ENCODE measurements at places on chromosomes 5 and 9.

DNA sequence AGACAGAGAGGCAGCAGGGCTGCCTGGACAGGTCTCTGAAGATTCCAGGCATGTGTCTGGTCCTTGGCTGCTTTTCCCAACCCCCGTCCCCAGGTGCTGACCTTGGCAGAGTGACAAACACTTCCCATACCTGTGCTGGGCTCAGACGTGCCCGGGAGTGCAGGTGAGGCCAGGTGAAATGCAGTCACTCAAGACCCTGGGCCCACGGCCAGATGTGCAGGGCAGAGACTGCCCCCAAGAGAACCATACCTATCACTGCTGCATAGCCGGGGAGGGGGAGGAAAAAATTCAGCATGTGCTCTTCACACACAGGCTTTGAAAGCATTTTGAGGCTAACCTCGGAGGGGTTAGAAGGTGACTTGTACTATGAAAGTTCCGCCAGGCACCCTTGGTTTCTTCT, 22.6 kb downstream of the CCNJL start:
- DNase-seq, result peak; percentile 35

- DNase-seq, result no peak
Measured at GRCh38 chr5:11268891-11269290, 507.9 kb upstream of the DAP start.

DNA sequence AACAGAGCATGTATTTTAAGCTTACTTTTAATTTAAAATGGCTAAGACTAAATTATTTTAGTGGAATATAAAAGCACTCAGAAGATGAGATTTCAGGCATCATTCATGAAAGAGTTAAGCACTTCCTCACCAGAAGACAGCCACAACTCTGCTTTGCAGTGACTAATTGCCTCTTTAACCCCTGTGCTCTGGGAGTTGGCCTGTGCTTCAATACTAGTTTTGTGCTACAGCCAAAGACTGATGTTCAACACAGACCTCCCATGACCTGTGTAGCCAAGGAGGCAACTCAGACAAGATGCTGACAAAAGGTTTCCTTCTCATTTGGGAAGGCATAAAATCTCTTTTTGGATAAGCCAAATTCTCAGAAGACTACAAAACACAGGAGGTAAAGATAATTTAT, 353.5 kb downstream of the FBXL17 start:
- DNase-seq, result peak; percentile 28

DNA sequence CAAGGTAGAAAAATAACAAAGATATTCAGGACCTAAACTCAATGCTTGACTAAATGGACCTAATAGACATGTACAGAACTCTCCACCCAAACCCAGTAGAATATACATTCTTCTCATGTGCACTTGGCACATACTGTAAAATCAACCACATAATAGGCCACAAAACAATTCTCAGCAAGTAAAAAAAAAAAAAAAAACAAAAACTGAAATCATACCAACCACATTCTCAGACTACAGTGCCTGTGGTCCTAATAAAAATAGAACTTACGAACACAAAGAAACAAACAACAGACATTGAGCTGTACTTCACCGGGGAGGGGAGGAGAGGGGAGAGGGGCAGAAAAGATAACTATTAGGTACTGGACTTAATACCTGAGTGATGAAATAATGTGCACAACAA, 114.1 kb upstream of the CD180 start:
- DNase-seq, result no peak

DNA sequence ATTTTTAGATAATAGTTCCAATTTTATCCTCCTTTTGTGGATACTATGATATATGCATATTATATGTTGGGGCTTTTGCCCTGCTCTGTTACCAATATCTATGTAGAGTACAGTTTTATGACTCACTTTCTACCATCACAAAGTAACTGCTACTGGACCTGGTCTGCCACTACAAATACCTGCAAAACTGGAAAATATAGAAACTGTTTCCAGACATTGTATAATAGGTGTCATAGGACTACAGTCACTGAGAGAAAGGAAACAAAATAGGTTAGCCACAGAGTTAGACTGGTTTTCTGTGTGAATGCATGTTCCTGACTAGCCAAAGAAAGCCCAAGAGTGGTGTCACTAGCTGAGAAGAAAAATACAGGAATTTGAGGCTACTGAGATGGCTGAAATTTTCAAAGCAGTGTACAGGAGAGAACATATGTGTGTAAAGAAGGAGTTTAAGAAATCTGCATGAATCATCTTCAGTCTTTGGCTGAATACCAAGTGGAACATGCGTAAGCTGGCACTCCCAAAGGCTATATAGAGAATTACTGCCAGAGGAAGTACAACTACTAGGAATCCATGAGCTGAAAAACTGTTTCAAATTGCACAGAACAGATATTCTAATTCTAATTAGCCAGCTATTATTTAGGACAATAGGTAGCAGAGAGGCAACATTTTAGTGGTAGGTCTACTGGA, 29.0 kb upstream of the FAM174A start:
- DNase-seq, result no peak

GRCh38 chr5:112109331-112110007, 309.6 kb downstream of the EPB41L4A start:
- peak; percentile 56 for DNase-seq

DNA sequence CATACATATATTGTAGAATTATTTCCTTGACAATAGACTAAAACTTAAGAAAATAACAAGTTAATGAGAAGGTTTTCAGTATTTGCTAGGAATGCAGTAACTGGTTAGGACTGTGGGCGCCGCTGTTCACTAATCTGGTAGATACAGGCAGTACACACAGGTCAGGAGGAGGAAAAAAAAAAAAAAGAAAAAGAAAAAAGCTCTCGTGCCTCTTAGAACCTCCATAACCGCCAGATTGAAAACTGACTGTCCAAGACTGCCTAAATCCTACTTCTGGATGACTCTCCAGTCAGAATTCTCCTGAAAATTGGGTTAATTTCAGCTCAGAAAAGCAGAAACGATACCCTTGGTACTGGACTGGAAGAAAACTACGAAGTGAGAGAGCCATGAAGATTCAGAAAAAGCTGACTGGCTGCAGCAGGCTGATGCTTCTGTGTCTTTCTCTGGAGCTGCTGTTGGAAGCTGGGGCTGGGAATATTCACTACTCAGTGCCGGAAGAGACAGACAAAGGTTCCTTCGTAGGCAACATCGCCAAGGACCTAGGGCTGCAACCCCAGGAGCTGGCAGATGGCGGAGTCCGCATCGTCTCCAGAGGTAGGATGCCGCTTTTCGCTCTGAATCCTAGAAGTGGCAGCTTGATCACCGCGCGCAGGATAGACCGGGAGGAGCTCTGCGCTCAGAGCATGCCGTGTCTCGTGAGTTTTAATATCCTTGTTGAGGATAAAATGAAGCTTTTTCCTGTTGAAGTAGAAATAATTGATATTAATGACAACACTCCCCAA, at the start of gene PCDHGA1:
TSS of gene PCDHGA1 (plus strand) at position 216 of the 782 bp plus-strand sequence.
- peak; percentile 63 for DNase-seq

DNA sequence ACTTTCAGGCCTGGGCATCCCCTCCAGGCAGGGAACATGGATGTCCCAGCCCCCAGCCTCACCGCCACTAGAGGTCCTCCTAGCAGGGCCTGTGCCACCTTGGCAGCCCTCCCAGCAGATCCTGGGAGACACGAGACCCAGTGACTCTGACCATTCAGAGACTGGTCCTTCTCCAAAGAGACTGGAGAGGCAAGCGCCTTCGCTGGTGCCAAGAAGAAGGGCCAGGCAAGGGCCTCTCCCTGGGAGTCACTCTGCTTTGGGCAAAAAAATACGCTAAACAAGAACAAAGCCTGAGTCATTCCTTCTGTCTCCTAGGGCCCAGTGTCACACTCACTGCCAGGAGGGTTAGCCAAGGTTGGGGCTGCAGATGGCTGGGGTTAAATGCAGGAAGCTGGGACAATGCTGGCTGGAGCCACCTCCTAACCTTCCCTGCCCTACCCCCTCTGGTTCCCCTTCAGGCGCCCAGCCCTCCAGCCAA, 35.3 kb upstream of the SMIM23 start:
- peak; percentile 65 for DNase-seq

DNA sequence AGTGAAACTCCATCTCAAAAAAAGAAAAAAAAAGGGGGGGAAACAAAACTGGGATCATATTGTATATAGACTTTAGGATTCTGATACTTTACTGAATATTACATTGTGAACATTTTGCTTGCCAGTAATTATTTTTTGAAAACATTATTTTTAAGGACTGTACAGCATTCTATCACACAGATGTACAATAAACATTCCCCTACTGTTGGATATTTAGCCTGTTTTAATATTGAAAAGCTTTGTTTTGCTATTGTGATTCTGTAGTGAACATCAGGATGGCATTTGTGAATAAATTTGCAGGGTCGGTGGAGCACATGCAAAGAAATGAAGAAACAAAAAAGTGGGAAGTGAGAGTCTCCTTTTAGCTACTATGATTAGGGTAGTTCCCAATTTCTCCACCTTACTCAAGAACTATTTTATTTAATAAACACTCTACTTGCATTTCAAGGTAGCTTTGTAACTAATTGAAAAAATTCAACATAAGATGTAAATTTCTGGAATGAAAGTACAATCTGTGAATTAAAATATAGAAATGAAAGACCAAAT, 18.7 kb downstream of the RASGRF2 start:
- DNase-seq, result no peak

DNA sequence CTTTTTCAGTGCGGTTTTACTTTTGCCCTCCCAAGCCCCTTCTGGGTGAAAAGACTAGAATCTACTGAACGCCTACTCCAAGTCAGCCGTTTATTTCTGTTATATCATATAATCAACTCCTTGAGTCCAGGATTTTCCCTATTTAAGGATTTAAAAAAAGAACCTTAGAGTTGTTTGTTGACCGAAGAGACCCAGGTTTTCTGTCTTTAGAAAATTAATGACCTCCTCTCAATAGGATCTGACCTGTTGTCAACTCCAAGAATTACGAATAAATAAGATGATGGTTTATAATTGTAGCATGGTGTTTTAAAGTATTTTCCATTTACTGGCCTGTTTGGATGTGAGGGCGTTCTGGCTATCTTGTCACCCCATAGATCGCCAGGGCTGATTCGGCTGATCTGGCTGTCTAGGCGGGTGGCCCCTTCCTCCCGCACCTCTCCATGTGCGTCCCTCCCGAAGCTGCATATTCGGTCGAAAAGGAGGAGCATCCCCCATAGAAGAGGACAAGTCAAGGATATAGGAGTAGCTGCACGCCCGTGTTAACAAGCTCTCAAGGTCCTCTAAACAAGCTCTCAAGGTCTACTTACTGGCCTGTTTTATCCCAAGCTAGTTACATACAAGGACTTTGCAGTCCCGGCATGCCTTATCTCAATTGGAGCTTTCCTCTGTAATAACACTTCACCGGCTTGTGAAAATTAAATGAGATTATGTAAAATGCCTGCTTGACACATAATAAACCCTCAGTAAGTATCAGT, 1.1 kb upstream of the UBAP2 start:
- peak; percentile 43 for DNase-seq

DNA sequence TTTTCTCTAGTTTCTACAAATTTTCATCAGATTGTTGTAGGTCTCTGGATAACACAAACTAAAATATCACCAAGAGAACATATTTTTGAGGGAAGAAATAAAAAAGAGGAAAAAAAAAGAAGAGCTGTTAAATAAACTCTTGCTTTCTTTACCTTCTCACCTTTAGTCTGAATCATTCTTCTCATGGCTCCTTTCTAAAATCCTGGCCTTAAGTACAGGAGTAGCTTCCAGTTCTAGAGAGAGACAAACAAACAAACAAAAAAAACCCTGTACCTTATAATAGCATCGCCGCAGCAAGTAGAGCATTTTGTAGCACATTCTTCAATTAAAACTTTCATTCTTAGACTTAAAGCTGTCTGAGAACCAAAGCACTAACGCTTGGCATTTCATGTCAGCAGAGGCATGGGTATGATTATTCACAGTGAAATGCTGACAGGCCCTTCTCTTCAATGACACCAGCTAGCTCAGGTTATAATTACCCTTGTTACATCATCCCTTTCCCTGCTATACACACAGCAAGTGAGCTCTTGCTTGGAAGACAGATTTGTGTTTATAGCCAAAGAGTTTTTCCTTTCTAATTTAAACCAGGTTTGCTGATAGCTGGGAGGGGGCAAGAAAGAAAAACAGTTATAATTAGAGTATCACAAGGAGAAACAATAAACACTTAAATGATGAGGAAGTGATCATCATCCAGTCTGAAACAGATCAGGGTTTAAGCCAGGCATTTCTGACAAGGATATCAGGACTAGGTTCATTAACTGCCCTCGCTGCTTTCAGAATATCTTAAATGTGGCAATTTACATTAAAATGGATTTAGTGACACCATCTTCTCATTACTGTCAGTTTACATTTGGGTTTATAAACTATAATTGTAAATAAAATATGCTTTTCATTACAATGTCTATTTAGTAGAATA, 510.9 kb upstream of the ZNF608 start:
- no peak for DNase-seq

DNA sequence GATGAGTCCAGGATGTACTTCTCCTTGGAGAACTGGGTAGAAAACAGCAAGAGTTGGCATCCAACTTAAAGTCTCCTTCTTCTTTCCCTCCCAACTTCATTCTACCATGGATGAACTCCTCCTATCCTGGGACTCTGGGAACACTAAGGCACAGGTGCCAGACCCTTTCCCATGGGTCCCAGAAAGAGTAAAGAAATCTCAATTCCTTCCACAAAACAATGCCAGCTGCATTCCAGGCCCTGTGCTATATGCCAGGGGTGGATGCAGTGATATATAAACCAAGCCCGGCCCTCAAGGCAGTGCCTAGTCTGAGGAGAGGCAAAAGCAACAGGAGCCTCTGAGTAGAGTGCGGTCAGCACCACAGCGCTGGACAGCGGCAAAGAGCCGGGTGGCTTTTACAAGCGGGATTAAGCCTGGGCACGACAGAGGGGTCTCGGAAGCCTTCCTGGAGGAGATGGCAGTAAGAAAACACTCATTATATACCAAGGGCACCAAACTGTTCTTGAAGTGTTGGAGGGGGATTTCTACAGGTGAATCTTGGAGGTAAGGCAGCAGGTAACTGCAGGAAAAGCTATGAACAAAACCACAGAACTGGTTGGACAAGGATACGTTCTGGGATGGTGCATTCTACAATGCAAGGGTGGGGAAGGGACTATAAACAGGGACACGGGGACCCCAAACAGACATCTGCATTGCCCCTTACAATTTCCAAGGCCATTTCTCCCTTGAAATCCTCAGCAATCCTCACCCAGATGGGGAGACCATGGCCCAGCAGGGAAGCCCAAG, 16.4 kb upstream of the TOR2A start:
- peak; percentile 72 for DNase-seq

DNA sequence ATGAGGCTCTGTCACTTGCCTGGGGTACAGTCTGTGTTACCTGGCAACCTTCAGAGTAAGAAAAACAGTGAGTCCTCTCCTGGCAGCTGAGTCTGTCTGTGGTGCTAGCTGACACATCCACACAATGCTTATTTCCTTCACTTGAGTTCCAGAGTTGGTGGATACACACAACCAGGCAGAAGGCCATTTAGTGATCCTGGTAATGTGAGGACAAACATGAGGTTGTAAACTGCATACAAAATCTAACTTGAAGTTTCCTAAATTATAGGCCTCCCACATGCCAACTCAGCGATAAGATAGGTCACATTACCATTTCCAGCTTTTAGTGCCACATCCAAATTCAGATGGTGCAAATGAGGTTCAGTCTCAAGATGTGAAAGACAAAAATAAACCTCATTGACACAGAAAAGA, 125.5 kb downstream of the DCP2 start:
- no peak for DNase-seq

- no peak for DNase-seq
Measured at GRCh38 chr5:107203243-107203642, 467.5 kb downstream of the EFNA5 start.

- DNase-seq, result no peak
Measured at GRCh38 chr5:73958037-73958436, 332.0 kb downstream of the ARHGEF28 start.

GRCh38 chr5:56918054-56918453, 8.7 kb downstream of the SETD9 start:
- DNase-seq, result peak; percentile 41

- no peak for DNase-seq
Measured at GRCh38 chr9:86962692-86963091, 15.4 kb upstream of the GAS1 start.
